ENCODE measurements at places on chromosomes 7 and 10.

GRCh38 chr10:18210711-18211110 is 70.5 kb downstream of the CACNB2 start:
- H3K4me1 ChIP-seq: no peaks in the 10 kb centered on the region
- no peaks in the 10 kb centered on the region for H3K27me3 ChIP-seq
- no peak overlapping the region for H3K4me3 ChIP-seq
- no peak overlapping the region for H3K27ac ChIP-seq

DNA sequence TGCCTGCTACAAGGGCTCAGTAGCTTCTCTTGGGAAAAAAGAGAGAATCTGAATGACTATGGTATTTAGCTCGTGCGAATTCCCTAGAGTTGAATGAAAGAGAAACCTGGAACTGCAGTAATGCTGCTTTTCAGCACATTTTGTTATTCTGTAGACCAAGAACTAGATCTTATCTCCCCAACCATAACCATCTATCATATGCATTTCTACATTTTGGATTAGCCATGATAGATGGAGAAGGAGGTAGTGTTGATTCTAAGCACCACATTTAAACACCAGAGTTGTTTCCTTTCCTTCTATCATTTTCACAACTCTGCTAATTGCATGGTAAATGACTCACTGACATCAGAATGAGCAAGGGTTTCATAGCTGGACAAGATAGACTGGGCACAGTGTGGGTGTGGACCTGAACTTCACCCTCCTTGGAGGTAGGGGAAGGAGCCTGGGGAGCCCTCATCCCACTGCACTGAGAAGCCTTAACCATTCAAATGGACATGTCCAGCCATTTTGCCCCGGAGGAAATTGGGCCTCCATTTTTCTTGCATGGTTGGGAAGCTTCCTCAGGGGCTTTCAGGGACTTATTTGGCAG is 55.3 kb upstream of the BMPER start:
- H3K4me3 ChIP-seq: no peak overlapping the region
- H3K4me1 ChIP-seq: no peaks in the 10 kb centered on the region
- no peaks in the 10 kb centered on the region for H3K36me3 ChIP-seq
- no peak overlapping the region for H3K27ac ChIP-seq

DNA sequence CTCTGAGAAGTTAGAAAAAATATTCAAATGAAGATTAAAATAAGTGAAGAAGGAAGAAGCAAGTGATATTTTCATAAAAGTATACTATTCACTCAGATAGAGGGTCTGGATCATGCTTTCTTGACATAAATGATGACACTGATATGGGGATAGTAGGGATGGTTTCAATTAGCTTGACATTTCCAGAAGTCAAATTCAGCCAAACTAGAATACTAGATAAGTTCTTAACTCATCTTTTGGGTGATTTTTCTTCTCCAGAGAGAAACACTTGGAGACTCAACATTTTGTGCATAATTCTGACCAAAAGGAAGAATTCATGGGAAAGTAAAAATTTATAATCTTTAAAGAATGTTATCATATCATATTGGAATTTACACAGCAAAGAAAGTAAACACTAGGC is 152.0 kb upstream of the LRGUK start:
- no peak for DNase-seq
- H3K36me3 ChIP-seq: no peaks in the 10 kb centered on the region
- H3K27ac ChIP-seq: no peak overlapping the region
- no peaks in the 10 kb centered on the region for H3K4me1 ChIP-seq

- H3K27me3 ChIP-seq: no peaks in the 10 kb centered on the region
- DNase-seq: no peak
- H3K27ac ChIP-seq: no peak overlapping the region
- peaks cover 21% of the 10 kb centered on the region for H3K36me3 ChIP-seq
- no peak overlapping the region for H3K4me3 ChIP-seq
Observed at GRCh38 chr7:608954-609353, 89.3 kb upstream of the PDGFA start.
